ENCODE measurements at places on chromosomes 12 and 14. TPM values are rescaled to one million over a fixed set of nuclear protein-coding genes. Genes with fewer than 3 reads are reported as not detected.

EPYC gene
- not detected for total RNA-seq

RHEBL1 gene
- 1.9 TPM for total RNA-seq

CARMIL3 gene
- under 0.01 TPM for total RNA-seq

TSHR gene
- total RNA-seq, result not detected

CHGA gene
- not detected for total RNA-seq

GLIPR1L2 gene
- 0.13 TPM for total RNA-seq

JPH4 gene
- 0.13 TPM for total RNA-seq

FAIM2 gene
- not detected for total RNA-seq

INHBC gene
- total RNA-seq, result not detected

SLC35E3 gene
- total RNA-seq, result 5.3 TPM

TMED10 gene
- total RNA-seq, result 215 TPM

MTHFD1 gene
- 36.0 TPM for total RNA-seq

MLF2 gene
- 115 TPM for total RNA-seq

TPH2 gene
- total RNA-seq, result not detected

COQ5 gene
- total RNA-seq, result 16.6 TPM

SPRYD4 gene
- total RNA-seq, result 2.1 TPM

DNAJC22 gene
- 0.51 TPM for total RNA-seq

TAS2R8 gene
- total RNA-seq, result not detected

CLEC2A gene
- not detected for total RNA-seq

Data from dermis microvascular lymphatic vessel endothelial cell (primary cell).